ENCODE measurements at places on chromosomes 2 and 18. TPM values are rescaled to one million over a fixed set of nuclear protein-coding genes. Genes with fewer than 3 reads are reported as not detected.

SNED1 gene
- 9.1 TPM for total RNA-seq

NPPC gene
- total RNA-seq = not detected

SATB2 gene
- total RNA-seq = 2.5 TPM

AMER3 gene
- total RNA-seq = not detected

BUB1 gene
- total RNA-seq = 59.0 TPM

PDCD1 gene
- total RNA-seq = not detected

HAAO gene
- 3.9 TPM for total RNA-seq

ING5 gene
- total RNA-seq = 22.0 TPM

CHAC2 gene
- total RNA-seq = 8.5 TPM

PIGN gene
- 11.1 TPM for total RNA-seq

PDE11A gene
- total RNA-seq = not detected

SLC9A2 gene
- total RNA-seq = not detected

B4GALT6 gene
- 3.0 TPM for total RNA-seq

REG1B gene
- not detected for total RNA-seq

CROCC2 gene
- total RNA-seq = not detected

DSC3 gene
- 0.17 TPM for total RNA-seq

OSBPL6 gene
- total RNA-seq = 3.4 TPM

CRYGC gene
- not detected for total RNA-seq

LIPG gene
- 13.7 TPM for total RNA-seq

LIMS3 gene
- total RNA-seq = 1.2 TPM

TRIM43 gene
- not detected for total RNA-seq

NYAP2 gene
- total RNA-seq = not detected

ST8SIA3 gene
- total RNA-seq = not detected

CD28 gene
- total RNA-seq = not detected

SLC5A7 gene
- not detected for total RNA-seq

SOS1 gene
- 5.8 TPM for total RNA-seq

KCNG2 gene
- 1.9 TPM for total RNA-seq

CSRNP3 gene
- total RNA-seq = 1.7 TPM

SCN2A gene
- 1.2 TPM for total RNA-seq

SCTR gene
- total RNA-seq = not detected

Data from bronchus fibroblast of lung (primary cell).